Muscle of back (tissue), 13 donors: ENCODE measurements at places on chromosomes 13 and 19. TPM values are rescaled to one million over a fixed set of nuclear protein-coding genes. Genes with fewer than 3 reads are reported as not detected.

The CYSLTR2 gene
- polyA plus RNA-seq, result 0.05 TPM

The CD70 gene
- polyA plus RNA-seq, result 0.34 TPM

The YJEFN3 gene
- polyA plus RNA-seq, result 8.8 TPM

The ISYNA1 gene
- polyA plus RNA-seq, result 127 TPM

The CNFN gene
- polyA plus RNA-seq, result not detected

The LENG9 gene
- 2.6 TPM for polyA plus RNA-seq

The BSPH1 gene
- polyA plus RNA-seq, result not detected

The CCL25 gene
- polyA plus RNA-seq, result 0.18 TPM

The CCDC70 gene
- not detected for polyA plus RNA-seq

The ZNF850 gene
- polyA plus RNA-seq, result 2.1 TPM

The ALDH16A1 gene
- polyA plus RNA-seq, result 14.3 TPM

The ZNF665 gene
- polyA plus RNA-seq, result 3.7 TPM
